ENCODE measurements at places on chromosomes 3 and 15.

- no peak for DNase-seq
Measured at GRCh38 chr3:7272203-7272602, 411.3 kb downstream of the GRM7 start.

DNA sequence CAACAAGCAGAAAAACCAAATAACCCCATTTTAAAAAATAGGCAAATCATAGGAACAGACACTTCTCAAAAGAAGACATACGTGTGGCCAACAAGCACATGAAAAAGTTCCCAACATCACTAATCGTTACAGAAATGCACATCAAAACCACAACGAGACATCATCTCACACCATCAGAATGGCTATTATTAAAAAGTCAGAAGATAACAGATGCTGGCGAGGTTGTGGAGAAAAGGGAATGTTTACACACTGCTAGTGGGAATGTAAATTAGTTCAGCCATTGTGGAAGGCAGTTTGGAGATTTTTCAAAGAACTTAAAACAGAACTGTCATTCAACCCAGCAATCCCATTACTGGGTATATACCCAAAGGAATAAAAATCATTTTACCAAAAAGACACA, 60.7 kb downstream of the ABI3BP start:
- no peak for DNase-seq

DNA sequence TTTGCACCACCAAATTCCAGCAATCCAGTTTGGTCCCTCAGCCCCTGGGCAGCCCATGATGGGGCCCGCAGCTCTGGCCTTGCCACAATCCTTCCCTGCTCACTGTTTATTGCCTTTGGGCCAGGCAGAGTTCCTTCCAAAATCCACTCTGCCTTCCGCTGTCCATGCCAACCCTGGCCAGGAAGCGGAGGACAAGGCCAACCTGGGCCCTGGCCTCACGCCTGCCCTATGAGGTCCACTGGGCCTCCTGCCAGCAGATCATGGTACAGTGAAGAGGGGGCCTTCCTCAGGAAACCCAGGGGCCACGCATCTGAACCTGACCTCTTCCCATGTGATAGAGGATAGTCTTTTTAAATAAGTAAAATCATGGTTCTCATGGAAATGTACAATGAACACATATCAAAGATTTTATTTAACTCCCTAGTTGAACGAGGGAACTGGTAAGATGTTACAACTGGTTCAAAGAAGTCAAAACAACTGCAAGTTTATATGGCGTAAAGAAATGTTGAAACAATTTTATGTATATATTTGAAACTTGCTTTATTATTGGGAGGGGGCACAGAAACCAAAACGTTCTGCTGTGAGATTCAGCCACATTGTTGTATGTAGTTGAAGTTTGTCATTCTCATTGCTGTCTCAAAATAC, 95.8 kb upstream of the TNFAIP8L3 start:
- no peak for DNase-seq

DNA sequence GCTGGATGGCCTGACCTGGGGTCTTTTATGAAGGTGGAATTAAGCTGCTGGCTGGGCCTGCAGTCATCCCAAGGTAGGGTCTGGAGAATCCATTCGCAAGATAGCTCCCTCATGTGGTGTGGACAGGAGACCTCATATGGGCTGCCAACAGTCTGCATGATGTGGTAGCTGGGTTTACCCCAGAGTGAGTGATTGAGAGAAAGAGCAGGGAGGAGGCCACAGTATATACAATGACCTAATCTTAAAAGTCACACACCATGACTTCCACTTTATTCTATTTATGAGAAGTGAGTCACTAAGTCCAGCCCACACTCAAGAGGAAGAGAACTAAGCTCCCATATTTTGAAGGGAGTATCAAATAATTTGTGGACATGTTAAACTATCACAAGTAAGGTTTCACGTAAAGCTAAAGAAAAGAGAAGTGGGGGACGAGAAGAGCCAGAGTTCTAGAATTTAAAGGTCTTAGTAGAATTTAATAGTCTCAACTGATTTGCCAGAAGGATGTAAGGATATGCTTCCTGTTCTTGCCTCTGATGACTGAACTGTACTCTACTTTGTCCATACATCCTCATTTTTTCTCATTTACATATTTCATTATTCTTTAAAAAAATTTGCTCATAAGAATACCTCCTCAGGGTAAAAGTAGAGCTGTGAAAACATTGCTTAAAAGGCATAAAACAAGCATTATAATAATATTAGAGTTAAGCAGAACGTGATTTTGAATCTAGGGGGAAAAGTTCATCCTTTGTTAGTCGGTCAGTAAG, 184.4 kb downstream of the PEX5L start:
- no peak for DNase-seq

- DNase-seq = no peak
Measured at GRCh38 chr3:109140318-109140717, 3.8 kb downstream of the C3orf85 start.

- DNase-seq = peak; percentile 22
Measured at GRCh38 chr15:93165734-93166470, 76.9 kb upstream of the RGMA start.

DNA sequence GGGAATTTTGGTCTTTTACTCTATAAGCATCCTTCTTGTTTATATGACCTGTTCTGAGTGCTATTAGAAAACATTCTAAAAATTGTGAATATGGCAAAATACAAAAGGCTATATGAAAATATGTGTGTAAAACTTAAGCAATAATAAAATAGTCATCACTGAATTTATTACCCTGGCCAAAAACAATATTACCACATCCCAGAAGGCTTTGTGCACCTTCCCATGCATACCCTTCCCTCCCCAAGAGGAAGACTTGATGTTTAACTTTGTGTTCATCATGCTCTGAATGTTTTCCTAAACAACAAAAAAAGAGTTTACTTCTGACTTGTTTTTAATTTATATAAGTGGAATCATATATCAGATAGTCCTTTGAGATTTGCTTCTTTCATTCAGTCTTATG, 155.1 kb upstream of the TNIK start:
- DNase-seq = no peak

DNA sequence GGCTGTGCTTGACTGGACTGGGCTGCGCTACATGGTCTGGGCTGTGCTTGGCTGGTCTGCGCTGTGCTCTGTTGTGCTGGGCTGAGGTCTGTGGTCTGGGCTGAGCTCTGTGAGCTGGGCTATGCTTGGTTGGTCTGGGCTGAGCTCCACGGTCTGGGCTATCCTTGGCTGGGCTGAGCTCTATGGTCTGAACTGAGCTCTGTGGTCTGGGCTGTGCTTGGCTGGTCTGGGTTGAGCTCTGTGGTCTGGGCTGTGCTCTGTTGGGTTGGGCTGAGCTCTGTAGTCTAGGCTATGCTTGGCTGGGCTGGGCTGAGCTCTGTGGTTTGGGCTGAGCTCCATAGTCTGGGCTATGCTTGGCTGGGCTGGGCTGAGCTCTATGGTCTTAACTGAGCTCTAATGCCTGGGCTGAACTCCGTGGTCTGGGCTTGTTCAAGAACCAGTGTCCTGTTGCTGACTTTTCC, 92.0 kb downstream of the PLXNA1 start:
- no peak for DNase-seq

DNA sequence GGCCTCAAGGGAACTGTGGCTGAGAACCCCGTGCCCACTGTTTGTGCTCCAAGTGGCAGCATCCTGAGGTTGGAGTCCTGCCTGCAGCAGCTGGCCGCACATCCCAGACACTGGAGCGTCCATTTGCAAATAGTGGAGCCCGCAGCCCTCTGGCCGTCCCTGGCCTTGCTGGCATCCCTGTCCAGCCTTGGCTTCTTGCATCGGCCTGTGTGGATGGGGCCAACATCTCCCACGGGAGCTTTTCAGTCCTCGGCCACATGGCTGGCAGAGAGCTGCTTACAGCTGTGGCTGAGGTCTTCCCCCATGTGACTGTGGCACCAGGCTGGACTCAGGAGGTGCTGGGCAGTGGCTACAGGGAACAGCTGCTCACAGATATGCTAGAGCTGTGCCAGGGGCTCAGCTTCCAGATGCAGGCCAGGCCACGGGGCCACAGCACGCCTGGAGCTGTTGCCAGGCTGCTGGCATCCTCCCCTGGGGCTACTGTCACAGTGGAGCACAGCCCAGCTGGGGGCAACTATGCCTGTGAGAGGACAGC, 71.2 kb downstream of the FAM43A start:
- DNase-seq = no peak

DNA sequence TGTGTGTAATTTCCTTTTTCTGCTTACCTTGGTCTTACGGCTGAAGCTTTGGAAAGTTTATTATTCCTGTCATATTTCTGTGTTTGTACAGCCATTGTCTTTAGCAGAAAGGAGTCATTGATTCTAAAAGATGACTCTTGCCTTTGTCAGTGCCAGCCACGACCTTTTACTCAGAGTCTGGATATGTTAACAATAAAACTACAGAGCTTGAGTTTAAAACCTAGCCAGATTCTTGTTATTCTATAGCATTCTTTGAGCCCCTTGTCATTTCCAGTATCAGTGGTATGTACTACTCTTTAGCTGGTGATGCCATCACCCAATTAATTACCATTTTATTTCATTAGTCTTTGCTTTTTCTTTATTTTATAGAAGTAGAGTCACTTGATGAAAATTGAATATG, 142.4 kb downstream of the TCF12 start:
- DNase-seq = no peak

DNA sequence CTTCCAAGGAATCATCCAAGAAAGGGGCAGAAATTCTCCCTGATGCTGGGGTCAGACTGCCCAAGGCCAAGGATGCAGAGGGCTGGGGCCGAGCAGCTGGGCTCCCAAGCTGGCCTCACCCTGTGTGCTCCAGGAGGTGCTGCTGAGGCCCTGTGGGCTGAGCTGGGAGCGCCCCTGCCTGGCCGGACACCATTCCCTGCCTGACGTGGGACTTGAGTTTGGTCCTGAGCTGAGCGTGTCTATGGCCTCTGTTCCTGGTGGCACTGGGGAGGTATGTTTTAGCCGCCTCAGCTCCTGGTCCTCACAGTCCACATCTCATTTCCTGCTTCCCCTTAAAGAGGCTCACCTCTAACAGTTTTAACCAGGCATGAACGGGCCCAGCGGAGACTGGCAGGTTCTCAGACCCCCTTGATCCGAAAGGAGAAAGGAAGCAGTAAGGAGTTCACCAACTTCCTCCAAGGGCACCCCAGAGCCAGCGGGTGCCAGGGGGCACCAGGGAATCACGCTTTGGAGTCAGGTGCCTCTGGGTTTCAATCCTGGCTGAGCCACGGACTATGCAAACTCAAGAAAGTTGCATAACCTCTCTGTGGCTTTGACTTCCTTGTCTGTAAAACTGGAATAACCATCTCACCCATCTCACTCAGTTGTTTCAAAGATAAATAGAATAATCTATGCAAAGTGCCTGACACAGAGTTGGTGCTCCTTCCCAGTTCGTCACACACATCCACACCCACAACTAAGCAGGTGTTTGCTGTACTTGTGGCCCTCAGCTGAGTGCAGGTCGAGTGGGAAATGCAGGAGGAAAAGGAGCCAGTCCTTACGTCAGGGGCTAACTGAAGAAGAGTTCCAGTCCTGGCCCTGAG, 48.6 kb downstream of the SLC12A8 start:
- no peak for DNase-seq

GRCh38 chr3:18190646-18191045, 234.5 kb downstream of the SATB1 start:
- no peak for DNase-seq

- no peak for DNase-seq
Measured at GRCh38 chr15:62957130-62957529, 85.4 kb upstream of the TPM1 start.

DNA sequence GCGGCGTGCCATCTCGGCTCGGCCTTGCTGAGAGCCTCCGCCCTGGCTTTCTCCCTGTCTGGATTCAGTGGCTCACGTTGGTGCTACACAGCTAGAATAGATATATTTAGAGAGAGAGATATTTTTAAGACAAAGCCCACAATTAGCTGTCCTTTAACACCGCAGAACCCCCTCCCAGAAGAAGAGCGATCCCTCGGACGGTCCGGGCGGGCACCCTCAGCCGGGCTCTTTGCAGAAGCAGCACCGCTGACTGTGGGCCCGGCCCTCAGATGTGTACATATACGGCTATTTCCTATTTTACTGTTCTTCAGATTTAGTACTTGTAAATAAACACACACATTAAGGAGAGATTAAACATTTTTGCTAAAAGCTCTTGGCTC, 54.1 kb downstream of the PLXNA1 start:
- DNase-seq = no peak

GRCh38 chr15:81890496-81890895, 155.3 kb downstream of the MEX3B start:
- no peak for DNase-seq

- DNase-seq = no peak
Measured at GRCh38 chr15:92878593-92879053, 21.5 kb upstream of the CHD2 start.

- peak; percentile 76 for DNase-seq
Measured at GRCh38 chr3:18424729-18425640, at the start of gene SATB1. SATB1 (minus strand) TSS chr3:18425339; CDS start chr3:18420967, 4,372 bp downstream.

GRCh38 chr15:90603893-90604292, 74.2 kb downstream of the CRTC3 start:
- DNase-seq = no peak

DNA sequence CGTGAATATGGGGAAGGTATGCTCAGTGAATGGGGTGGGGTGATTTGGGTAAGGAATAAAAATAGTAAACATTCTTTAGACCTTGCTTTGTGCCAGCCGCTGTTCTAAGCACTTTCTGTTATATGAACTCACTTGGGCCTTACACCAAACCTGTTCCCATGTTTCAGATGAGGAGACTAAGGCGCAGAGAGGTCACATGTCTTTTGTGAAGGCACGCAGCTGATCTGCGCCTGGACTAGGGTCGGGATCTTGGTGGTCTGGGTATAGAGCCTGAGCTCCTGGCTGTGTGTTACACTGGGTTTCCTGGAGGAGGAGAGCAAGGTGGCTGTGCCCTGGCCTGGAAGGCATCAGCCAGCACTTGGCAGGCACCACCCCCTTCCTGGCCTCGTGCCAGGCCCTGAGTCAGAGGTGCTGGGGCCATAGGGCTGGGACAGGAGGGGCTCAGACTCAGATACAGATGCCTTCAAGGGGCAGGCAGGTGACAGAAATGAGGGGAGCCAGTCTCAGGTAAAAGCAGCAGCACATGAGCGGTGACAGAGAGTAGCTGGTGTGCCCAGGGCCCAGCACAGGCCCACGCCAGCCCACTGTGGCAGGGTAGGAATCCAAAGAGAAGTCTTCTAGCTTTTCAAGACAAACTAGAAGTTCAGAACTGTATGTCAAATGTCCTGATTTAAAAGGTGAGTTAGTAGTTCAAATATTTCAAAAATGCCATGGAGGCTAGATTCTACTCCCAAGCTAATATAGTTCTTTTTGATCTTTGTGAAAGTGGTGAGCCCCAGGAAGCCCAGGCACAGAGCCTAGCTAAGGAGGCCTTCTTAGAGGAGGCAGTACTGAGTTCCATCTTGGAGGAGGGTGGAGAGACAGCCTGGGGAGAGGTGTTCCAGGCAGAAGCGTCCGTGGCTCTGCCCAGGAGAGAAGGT, 83.1 kb downstream of the DNAJB8 start:
- DNase-seq = peak; percentile 55
